T-helper 2 cell (primary cell): ENCODE measurements at places on chromosomes 11 and 22.

- no peak for DNase-seq
These were observed 80.7 kb upstream of the PPARA start for GRCh38 chr22:46069521-46070214.

DNA sequence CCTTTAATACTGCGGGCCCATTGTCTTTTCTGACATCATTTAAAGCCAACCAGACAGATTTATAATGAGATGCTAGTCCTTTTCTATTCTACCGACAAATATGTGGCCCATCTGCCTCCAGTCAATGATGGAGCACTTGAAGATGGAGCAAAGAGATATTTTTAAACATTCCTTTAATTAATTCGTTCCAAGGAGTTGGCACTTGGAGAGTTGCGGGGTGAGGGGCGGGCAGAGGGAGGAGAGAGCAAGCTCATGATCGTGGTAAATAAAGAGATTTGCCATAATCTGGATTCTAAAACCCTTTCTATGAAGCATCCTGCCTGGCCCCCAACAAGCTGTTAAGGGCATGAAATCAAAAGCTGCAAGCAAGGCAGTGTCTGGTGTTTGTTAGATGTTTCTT is 5.0 kb downstream of the SLC1A2 start:
- DNase-seq, result no peak

GRCh38 chr11:127843483-127844396 is 743.6 kb downstream of the ETS1 start:
- DNase-seq, result peak; percentile 45

DNA sequence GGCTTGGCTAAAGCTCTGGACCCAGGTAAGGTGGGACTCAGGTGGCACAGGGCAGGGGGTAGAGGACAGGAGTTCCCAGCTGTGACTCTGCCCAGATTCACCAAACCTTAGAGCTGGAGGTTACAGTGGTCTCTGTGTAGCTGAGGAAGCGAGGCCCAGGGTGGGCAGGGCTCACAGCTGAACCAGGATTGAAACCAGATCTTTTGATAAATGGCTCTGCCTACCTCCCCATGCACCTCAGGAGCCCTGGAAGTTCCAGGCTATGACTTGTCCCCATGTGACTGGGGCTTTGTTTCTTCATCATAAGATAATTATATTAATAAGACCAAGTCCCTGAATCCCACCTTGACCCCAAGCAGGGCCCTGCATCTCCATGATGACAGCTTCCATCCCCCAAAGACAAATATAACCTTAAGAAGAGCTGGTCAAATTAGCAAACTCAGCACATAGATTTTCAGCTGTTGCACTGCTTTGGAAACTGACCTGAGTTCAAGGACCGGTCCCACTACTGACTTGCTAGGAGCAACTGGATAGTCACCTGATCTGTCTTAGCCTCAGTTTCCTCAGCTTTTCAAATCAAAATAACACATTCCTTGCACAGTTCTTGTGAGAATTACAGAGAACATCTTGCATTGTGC is 21.3 kb upstream of the TSKU start:
- no peak for DNase-seq

- DNase-seq, result peak; percentile 46
These were observed at the start of gene OR51D1 for GRCh38 chr11:4636962-4637661. OR51D1 (plus strand) TSS chr11:4637477; CDS start chr11:4639791, 2,314 bp downstream.

DNA sequence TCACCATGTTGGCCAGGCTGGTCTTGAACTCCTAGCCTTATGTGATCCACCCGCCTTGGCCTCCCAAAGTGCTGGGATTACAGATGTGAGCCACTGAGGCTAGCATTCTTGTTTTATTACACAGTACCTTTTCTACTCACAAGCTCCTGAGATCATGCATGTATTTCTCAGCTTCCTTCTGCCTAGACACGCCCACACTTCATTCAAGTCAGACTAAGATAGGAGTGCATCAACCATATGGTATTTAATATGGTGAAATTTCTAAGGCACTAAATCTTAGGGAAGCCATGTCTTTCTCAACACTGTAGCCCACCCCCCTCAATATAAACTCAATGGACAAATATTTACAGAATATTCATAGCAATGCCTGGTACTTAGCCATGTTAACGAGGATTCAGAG is 62.1 kb downstream of the SLC25A17 start:
- DNase-seq, result no peak

DNA sequence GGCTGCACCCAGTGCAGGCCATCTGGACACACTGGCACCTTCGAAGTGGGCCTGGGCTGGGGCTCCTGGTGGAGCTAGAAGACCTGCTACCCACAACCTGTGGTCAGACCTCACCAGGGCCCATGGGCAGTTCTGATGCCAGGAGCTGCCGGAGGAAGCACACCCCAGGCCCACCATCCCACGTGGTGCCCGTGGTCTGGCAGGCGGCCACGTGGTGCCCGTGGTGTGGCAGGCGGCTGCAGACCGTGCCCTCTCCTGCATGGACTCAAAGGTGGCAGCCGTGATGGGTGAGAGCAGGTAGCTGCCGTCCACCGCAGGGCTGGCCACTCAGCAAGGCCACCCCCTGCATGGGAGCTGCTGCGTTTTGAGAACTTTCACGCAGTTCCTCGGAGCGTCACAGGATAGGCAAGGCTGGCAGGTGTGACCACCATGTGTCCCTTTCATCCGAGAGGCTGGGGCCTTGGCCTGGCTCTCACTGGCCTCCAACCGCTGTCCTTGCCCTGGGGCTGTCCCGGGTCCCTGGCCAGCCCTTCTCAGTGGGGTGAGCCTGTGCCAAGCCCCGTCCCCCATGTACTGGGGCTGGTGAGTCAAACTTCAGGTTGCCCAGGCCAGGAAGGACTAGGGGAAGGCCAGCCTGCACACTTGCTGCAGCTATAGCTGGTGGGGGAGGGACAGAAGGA is 3.9 kb upstream of the IL17REL start:
- DNase-seq, result no peak

- no peak for DNase-seq
These were observed 14.5 kb upstream of the SUSD2 start for GRCh38 chr22:24166811-24167210.

DNA sequence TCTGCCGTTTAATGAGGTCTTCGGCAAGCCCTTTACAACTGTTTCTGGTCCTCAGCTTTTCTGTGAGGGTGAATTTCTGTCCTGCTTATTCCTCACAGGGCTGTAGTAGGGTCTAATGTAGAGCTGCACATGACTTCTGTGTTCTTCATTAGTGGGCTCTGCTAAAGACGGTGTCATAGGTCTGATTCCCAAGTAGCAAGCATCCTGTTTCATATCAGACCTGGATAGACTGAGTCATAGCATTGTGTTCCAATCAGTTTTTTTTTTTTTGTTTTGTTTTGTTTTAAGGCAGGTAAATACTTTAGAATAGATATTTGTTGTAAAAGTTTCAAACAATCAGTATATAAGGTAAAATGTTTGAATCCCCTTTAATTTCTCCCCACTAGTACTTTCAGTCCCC is 35.4 kb downstream of the BIRC2 start:
- DNase-seq, result no peak

DNA sequence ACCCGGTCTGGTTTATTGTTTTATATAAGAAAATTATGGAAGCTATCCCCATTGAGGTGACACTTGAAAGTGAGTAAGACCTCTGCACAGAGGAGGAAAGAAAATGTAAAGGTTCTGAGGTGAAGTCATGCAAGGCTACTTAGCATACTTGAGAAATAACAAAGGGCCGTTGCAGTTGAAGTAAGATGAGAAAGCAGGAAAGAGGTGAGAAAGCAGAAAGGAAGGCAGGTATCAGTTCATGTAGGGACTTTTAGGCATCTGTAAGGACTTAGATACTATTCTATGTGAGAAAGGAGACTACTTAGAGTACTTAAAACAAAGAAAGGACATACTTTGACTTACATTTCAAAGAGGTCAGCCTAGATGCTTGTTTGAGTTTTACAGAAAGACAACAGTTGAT is 84.7 kb downstream of the CASP12 start:
- no peak for DNase-seq

DNA sequence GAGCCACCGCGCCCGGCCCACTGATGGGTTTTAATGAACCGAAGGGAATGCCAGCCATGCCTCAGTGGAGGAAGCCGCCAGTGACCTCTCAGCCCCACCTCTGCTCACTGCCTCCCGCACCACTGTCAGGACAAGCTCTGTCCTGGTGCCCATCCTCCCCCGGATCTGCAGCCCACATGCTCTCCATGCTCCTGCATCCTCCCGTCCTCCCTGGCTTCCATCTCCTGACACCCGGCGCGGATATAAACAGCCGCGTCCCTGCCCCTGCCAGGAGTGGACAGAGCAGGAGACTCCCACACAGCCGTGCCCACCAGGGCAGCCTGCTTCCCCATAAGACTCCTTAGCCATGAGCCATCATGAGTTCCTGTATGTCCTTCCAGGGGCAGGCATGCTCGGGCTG is 26.9 kb downstream of the MACROD1 start:
- DNase-seq, result no peak

DNA sequence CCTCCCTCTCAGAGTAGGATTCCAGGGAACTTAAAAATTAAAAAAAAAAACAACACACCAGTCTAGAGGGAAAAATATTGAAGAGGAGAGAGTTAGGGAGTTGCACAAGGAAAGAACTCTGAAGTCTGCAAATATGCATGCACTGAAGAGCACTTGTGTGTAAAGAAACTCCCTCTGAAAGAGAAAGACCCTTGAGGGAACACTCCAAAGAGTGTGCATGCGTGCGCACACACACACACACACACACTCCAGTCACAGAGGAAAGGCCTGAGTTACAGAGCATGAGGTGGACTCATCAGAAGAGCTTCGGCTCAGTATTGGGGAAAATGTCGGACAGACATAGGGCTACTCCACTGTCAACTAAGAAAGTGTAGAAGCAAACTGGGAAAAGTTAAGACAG is 30.1 kb downstream of the GGTLC2 start:
- no peak for DNase-seq

DNA sequence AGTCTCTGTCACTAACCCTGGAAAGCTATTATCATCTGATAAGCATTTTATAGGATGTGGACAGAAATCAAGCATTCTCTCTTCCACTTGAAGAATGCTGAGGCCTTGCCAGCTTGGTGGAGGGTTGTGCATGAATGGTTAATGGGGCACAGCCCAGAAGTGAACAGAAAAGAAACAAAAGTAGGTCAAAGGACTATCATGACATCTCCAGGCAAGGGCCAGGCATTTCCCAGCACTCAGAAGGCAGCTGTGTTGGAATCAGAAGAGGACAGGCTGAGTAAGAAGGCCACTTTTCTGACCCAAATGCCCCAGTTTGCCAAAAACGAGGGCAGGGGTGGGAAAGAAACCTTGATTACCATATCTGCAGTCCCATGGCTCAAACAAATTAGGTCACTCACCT is 12.4 kb downstream of the TENM4 start:
- DNase-seq, result no peak

DNA sequence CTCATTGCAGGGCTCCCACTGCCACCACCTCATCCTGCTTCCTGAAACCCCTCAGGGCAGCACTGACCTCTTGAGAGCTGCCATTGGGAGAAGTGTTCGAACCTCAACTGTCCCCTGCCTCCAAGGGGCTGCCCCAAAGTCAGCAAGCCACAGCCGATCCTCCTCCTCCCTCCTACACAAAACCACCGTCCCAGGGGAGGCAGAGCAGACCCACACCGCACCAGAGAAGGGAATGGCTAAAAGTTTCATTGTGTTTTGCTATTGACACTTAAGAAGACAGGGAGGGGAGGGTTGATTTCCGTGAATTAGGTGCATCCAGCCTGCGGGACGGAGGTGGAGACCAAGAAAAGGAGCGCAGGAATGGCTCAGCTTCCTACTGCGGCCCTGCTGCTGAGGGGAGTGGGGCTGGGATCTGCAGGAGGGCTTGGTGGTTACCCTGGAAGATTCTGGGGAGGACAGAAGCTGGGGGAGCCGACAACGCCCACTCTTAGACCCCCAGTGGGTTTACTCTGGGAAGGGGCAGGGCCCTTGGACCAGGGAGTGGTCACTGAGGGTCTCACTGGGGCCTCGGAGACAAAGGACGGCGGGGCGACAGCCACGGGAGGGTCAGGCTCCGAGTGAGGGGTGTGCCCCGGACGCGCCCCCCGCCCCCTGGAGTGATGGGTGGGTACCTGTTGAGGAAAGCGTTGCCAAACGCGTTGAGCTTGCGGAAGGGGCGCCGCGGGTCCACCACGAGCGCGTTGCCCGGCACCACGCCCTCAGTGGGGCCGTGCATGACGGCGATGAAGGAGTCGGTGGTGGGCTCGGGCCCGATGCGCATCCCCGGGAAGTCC is 815 bp downstream of the EHD1 start:
- DNase-seq, result no peak

DNA sequence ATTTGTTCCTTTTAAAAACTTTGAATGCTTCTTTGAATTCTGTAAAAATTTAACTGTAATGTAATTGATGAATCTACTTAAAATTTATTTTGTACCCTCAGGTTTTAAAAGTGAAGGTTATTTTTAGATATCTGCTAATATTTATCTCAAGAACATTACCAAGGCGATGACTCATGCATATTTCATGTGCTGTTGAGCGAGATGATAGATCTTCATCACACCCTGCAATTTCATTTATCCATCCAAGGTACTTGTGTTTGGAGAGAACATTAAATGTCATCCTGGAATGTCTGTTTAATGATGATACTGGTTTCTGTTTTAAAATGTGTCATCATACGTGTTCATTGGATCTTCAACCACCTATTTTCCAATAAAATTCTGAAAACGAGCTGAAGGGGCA is 6.7 kb upstream of the OOSP4A start:
- DNase-seq, result no peak

- DNase-seq, result no peak
These were observed 23.2 kb downstream of the ARHGAP1 start for GRCh38 chr11:46677169-46677568.

DNA sequence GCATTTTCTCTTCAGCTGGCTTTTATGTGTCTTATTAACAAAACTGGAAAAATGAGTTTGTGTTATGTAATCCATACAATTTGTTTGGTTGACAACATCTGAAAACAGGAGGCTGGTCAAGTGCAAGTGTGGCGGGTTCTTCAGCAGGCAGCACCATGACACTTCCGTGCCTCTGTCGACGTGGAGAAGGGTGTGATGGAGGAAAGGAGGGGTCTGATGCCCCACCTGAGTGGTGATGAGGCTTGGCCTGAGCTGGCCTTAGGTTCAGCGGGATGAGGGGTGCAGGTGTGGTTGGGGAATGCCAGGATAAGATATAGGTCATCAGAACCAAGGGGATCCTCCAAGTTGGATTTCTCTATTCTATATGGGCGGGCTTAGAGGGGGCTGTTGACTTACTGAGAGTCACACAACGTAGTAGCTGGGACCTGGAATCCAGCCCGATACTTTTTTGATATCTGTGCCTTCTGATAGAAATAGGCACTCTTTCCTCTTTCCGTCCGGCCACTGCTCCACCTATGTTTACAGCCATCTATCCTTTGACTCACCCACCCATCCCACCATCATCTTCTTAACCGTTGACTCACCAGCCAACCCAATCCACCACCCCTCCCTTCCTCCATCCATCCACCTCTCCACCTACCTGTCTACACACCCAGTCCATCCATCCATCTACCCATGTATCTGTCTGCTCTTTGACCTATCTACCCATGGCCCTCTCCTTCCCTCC is 29.0 kb downstream of the SHANK3 start:
- no peak for DNase-seq

DNA sequence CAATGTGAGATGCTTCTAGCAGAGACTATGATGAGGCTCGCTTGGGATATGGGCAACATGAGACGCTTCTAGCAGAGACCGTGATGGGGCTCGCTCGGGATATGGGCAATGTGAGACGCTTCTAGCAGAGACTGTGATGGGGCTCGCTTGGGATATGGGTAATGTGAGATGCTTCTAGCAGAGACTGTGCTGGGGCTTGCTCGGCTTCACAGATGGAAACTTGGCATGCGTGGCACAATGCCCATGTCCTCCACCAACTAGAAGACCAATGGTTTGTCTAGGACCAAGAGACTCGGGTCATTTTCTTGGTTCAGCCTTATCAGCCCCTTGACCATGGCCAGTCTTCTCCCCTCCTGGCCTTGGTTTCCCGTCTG is 7.1 kb downstream of the MYEOV start:
- no peak for DNase-seq

- DNase-seq, result peak; percentile 92
These were observed 309.5 kb downstream of the CADM1 start for GRCh38 chr11:115194802-115195110.
